ENCODE measurements at places on chromosomes 13 and 19.

GRCh38 chr13:74569251-74569650 lies 435.0 kb upstream of the KLF12 start:
- no peak for DNase-seq

DNA sequence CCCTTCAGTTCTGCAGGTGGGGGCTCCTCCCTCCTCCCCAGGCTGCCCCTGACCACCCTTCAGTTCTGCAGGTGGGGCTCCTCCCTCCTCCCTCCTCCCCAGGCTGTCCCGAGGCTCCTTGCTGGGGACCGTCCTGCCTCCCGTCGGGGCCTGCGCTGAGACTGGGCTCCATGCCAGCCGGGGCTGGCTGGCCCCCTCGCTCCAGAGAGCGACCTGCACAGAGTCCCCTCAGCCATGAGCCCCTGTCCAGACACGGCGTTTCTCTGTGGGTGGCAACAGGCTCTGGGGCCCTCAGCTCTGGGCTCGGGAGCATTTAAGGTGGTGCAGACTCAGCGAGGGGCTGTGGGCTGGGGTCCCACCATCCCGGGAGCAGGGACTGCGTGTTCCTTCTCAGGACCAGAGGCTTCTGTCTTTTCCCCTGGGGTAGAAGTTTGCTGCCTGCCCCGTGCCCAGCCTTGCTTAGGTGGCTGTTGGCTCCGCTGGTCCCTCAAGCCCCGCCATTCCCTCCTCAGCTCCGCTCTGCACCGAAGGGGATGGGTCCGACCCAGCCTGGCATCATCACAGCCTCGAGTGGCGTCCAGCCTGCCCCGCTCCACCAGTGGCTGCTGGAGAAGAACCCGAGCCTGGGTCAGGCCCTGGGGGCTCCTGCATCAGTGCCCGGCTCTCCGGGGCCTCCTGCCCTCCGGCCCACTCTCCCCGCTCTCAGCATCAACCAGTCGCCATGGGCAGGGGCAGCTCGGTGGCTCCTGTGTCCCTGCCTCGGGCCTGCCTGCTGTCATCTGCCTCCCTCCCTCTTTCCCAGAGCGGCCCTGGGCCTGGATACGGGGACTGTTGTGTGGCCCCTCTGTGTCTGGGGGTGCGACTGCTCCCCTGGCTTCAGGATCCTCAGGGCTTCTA lies 27.6 kb downstream of the CSNK1G2 start:
- no peak for DNase-seq

DNA sequence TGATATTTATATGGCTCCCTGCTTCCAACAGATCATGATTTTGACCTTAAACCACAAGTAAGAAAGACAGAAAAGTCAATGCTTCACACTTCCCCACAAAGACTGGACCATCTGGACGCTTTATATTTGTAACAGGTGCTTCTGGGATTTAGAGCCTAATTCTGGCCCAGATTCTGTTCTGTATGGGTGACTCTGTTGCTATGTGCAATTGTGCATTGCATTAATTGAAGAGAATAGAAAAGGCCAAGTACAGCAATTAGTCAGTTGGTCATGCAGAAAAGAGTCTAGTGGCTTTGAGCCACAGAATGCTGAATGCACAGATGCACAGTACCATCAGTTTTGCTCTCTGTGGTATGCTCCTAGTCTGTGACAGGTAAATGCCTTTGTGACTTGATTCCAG lies 657.4 kb upstream of the ATXN8OS start:
- no peak for DNase-seq

- no peak for DNase-seq
These were observed 47.1 kb downstream of the ING1 start for GRCh38 chr13:110760611-110761010.

DNA sequence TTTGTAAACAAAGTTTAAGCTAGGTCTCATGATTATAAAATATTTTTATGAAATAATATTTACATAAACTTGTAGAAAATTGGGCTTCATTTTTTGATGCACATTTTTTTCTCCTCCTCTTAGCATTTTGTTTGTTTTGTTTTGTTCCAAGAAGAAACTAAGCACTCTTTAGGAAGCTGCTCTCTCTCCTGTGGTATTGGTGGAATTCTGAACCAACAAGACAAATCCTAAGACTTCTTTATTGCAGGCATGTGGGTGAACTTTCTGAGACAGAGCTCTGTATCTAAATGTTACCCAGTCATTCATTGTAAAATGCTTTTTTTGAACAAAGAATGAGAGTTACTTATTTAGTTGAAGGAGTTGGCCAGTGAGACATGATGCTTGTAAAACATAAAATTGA lies 39.3 kb downstream of the LMO7 start:
- DNase-seq = no peak

GRCh38 chr19:1288833-1289685 lies 3.4 kb downstream of the EFNA2 start:
- no peak for DNase-seq

GRCh38 chr13:41944229-41944628 lies 16.7 kb downstream of the VWA8 start:
- no peak for DNase-seq

- peak; percentile 80 for DNase-seq
These were observed 208.0 kb downstream of the DLEU7 start for GRCh38 chr13:50635504-50635903.
